Gastroesophageal sphincter (tissue), 4 donors: ENCODE measurements at places on chromosomes 1 and 21. TPM values are rescaled to one million over a fixed set of nuclear protein-coding genes. Genes with fewer than 3 reads are reported as not detected.

The C1orf226 gene
- total RNA-seq = 10.0 TPM

The OR6K3 gene
- total RNA-seq = not detected

The AKNAD1 gene
- 1.2 TPM for total RNA-seq

The TFAP2E gene
- not detected for total RNA-seq

The OR2L8 gene
- not detected for total RNA-seq

The TMEM52 gene
- 3.1 TPM for total RNA-seq

The TMEM240 gene
- total RNA-seq = 16.6 TPM

The CASQ2 gene
- total RNA-seq = 147 TPM

The GFI1 gene
- 0.27 TPM for total RNA-seq

The TMEM82 gene
- not detected for total RNA-seq

The H3-3A gene
- total RNA-seq = 361 TPM

The MARK1 gene
- 13.0 TPM for total RNA-seq

The PPIH gene
- total RNA-seq = 33.3 TPM

The TFF3 gene
- 11.1 TPM for total RNA-seq

The ASPM gene
- total RNA-seq = 0.27 TPM

The CFH gene
- total RNA-seq = 71.2 TPM

The WDR64 gene
- total RNA-seq = 0.16 TPM

The TCP10L gene
- total RNA-seq = not detected

The MYOM3 gene
- not detected for total RNA-seq

The C4BPA gene
- total RNA-seq = not detected

The SPRR4 gene
- total RNA-seq = not detected

The LAMC2 gene
- 15.3 TPM for total RNA-seq

The CFHR5 gene
- total RNA-seq = not detected

The HTR6 gene
- not detected for total RNA-seq

The AQP10 gene
- total RNA-seq = not detected

The RNPC3 gene
- 12.8 TPM for total RNA-seq

The SLC25A24 gene
- total RNA-seq = 31.0 TPM

The PRMT6 gene
- 10.6 TPM for total RNA-seq

The KCNJ6 gene
- total RNA-seq = 0.40 TPM

The BNIPL gene
- 0.13 TPM for total RNA-seq

The PLCH2 gene
- total RNA-seq = 0.27 TPM

The USP33 gene
- total RNA-seq = 94.0 TPM

The ICOSLG gene
- total RNA-seq = 1.9 TPM

The INTS3 gene
- 55.3 TPM for total RNA-seq

The TMPRSS15 gene
- not detected for total RNA-seq

The LCE1D gene
- total RNA-seq = not detected

The CCDC17 gene
- total RNA-seq = 2.0 TPM

The PDC gene
- not detected for total RNA-seq

The E2F2 gene
- total RNA-seq = not detected

The ESPN gene
- not detected for total RNA-seq

The ZBED6 gene
- 19.9 TPM for total RNA-seq
